ENCODE measurements at places on chromosomes 12 and 14.
A peak's percentile ranks its signal among the peaks of the same experiment; 100 is the strongest.

GRCh38 chr14:38387821-38388220 lies 131.9 kb upstream of the CLEC14A start:
- no peak for DNase-seq

GRCh38 chr12:119512772-119513497 lies 80.6 kb upstream of the TMEM233 start:
- no peak for DNase-seq

GRCh38 chr12:42421844-42422779 lies 96.1 kb downstream of the PPHLN1 start:
- peak; percentile 12 for DNase-seq

DNA sequence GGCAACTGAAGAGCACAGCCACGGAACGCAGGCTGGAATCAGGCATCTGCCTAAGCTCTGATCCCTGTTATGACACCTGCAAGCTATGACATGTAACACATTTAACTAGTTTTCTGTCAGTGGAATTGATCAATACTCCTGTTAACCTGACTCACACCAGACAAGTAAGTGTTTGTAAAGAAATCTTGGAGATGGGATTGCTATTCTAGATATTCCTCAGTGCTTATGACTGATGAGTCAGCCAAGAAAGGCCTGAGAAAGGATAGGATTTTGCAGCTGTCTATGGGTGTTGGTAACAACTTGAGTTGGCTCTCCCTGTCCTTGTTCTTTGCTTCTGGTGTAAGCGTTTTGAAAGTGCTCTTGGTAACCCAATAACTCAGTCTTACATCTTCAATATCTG lies 110.5 kb downstream of the GPR135 start:
- no peak for DNase-seq

GRCh38 chr12:95962222-95962621 lies 19.1 kb downstream of the AMDHD1 start:
- DNase-seq: no peak

DNA sequence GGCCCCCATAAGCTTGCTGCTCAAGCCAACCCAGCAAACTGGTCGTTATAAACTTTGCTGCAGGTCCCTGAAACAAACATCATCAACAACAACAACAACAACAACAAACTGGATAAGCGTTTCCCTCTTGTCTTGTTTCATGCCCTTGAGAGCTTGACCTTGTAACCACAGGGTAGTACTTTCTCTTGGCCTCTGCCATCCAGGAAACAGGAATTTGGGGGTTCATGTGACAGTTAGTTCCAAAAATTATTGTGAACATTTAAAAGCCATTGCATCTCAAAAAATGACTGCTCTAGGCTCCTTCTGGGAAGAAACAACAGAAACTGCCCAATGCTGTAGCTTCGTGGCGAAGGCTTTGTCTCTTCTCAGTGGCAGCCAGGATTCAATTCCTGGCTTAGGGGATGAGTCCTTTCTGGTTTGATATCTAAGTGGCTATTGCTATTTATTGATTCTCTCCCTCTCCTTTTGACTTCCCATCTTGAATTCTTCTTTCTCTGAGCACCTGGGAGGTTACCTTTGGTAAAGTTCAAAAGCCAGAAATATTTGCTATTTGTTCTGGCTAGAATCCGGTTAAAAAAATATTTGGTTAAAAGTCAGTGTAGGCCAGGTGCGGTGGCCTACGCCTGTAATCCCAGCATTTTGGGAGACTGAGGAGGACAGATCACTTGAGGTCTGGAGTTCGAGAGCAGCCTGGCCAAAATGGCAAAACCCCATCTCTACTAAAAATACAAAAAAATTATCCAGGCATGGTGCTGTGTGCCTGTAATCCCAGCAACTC lies 52.0 kb upstream of the CPM start:
- DNase-seq: no peak

All from HFF-Myc (cell line).